ENCODE measurements at places on chromosomes 4 and X.

- no peak for DNase-seq
Measured at GRCh38 chr4:53960843-53961242, 103.6 kb downstream of the CHIC2 start.

- no peak for DNase-seq
Measured at GRCh38 chr4:80265571-80266252, 752 bp upstream of the FGF5 start.

DNA sequence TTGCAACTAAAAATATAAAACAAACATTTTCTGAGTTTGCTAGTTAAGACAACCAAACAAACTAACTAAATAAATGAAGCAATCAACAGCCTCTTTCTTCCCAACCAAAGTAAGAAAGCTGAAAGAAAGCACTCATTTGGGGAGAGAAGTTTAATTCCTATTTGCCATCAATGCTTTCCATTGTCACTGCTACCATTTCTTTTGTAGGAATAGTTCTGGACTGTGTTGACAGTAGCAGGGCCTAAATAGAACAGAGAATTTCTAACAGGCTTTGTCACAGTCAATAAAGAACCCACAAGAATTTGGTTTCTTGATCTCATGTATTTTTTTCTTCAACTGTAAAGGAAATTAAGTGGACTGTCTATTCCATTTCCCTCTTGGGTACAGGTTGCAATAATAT is 1886.4 kb upstream of the TENM3 start:
- no peak for DNase-seq

GRCh38 chrX:40807384-40807783 is 72.0 kb upstream of the MED14 start:
- DNase-seq: no peak

DNA sequence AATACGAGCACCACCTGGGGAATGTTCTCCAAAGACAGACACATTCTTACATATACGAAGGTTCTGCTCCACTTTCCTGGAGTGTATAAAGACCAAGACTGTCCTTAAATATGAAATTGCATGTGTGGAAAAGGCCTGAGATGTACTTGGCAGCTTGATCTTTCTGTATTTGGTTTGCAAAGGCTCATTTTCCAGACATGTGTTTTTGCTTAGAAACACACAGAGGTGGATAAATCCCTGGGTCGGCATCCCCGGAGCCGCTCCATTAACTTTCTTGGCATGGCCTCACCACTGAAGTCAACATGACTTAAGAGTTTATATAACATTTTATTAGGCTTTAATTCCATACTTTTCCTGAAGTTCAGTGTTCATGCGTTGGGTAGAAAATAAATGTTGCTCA is 239.4 kb downstream of the LDB2 start:
- no peak for DNase-seq

DNA sequence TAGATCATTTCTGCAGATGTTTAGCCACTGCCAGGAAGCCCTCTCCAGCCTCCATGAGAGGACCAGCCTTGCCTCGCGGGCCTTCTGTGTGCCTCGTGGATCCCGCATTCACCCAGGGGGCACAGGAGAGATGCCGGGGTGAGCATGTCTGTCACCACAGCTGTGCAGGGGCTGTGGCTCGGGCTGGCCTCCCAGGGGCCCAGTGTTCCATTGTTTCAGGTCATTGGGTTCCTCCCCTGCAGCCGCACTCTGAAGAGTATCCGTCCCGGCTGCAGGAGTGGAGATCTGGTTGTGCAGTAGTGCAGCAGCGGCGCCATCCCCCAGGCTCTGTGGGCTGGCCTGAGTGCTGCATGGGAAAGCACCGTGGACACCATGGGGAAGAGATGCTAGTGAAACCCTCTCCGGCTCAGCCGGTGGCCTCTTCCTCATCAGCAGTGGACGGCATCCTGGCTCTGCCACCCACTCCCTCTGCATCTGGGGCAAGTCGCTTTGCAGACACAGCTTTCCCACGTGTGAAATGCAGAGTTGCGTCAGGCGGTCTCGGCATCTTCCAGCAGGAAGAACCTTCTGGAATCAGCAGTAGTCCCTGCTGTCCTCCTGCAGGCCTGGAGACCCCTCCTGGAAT is 29.1 kb downstream of the TBC1D14 start:
- no peak for DNase-seq

- DNase-seq: no peak
Measured at GRCh38 chr4:13947921-13948320, 320.4 kb upstream of the BOD1L1 start.

DNA sequence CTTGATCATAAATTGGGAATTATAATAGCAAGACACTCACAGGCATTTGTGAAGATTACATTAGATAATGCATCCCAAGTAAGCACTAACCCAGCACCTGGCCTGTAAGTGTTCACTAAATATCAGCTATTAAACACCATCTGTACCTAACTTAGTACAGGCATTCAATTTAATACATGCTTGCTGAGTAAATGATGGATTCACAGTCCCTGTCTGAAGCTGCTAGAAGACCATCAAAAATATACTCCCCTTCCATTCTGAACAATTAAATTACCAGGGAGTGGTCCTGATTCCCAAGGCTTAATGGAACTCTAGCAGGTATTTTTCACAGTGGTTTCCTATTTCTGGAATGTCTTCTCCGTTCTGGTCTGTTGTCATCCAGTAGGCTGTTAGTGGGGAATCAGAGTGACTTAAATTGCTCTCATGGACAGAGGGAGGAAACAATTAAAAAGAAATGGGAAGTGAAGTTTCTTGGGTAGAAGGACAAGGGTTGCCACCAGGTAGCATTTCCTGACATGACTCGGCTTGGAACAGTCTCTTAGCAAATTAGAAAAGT is 233.9 kb downstream of the PTTG2 start:
- DNase-seq: no peak
